ENCODE measurements at places on chromosomes 5 and 9.

DNA sequence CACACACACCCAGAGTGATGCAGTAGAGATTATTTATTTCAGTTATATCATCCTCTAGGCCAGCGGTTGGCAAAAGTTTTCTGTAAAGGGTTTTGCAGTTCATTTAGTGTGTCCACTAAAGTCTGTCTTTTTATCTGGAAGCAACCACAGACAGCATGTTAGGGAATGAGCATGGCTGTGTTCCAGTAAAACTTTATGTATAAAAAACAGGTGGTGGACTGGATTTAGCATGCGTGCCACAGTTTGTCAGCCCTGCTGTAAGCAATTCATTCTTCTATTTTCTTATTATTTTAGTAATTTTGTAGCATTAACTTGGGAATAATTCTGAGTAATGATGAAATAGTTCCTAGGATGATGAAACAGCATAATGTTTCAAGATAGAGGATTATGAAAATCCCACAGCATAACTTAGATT, 51.7 kb downstream of the CCNH start:
- DNase-seq, result no peak

GRCh38 chr9:121821326-121821725, 169.9 kb downstream of the DAB2IP start:
- DNase-seq, result no peak

DNA sequence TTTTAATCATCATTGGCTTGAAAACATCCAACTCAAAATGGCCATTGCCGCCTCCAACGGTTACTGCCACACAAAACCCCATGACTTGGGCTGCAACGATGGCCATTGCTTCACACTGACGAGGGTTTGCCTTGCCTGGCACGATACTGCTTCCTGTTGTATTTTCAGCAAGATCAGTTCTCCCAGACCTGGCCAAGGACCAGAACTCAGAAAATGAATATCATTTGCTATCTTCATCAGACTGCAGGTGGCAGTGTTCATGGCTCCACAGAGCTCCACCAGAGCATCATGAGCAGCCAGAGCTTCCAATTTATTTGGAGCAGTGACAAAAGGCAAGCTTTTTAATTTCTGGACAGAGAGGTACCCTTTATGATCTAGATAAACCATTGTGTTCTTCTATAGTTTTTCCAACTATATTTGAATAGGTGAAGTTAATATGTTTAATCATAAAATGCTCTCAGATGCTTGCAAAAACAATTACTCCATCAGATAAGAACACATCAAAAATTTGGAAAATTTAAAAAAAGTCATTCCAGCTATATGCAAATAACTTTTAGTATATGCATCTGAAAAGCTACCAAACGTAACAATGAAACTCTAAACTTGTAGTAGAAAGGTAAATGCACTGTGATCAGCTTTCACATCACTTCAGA, 10.4 kb downstream of the AMACR start:
- DNase-seq, result peak; percentile 70

- no peak for DNase-seq
Measured at GRCh38 chr5:60195083-60195482, 301.6 kb upstream of the PDE4D start.

DNA sequence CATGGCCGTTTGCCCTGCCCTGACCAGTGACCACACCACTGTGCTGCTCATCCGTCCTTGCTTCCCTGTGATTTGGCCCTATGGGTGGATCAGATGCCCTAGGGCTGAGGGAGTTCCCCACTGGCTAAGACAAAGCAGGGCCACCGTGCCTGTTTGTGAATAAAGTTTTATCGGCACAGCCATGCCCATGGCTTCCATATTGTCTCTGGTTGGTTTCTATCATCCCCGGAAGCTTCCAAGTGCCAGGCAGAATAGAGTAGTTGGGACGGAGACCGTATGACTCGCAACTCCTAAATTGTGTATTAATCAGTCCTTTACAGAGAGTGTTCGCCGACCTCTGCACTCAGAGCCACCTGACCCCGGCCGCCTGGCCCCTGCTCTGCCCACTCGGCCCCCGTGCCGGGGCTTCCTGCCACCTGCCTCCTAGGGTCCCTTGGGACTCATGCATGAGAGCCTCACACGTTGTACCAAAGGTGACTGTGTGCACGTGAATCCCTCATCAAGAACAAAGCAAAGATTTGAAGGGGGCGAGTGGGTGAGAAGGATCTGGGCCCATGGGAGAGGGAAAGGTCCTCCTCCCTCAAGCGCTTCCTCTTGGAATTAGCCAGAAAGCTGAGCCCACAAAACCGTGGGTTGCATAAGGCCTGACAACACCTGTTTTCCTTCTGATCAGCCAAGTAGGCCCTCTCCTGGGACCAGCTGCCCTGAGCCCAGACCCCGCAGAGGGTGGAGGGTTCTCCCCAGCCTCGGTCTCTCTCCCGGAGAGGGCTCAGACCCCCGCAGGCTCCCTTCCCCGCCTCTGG, 11.7 kb upstream of the FCN2 start:
- DNase-seq, result no peak

All from suppressor macrophage (primary cell).